ENCODE measurements at places on chromosomes 5 and 9.

DNA sequence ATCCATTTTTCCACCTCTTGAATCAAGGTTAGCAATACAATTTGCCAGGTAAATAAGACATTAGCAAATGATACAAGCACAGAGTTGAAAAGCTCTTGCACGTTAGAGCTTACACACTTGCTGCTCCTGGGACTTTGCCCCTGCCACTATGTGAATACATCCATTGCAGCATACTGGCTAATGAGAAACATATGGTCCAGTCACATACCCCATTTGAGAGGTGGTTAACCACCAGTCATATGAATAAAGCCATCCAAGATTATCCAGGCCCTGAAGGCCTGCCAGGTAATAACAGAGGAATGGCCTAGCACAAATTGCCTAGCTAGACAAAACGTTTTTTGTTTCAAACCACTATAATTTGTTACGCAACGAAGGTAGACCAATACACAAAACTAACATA, 45.8 kb upstream of the FTMT start:
- DNase-seq: no peak

DNA sequence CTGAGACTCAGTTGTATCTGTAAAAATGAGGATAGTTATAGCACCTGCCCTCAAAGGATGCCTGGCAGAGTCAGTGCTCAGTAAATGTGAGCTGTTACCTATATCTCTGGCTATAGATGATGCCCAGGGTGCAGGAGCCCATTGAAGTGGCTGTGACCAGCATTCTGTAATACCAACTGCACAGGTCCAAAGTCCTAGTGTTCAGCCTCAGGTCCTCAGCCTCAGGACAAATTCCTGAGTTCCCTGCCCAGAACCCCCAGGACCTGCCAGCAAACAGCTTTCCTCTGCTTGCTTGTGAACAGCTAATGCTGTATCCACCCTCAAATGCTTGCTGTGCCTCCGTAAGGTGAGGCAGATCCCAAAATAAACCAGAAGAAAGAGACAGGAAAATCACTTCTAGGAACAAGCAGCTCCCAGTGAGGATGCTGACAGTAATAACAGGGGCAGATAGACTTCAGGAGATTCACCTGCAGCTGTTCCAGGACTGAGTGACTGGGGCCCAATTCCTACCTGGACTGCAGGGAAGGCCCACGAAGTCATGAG, 80.8 kb downstream of the SIL1 start:
- DNase-seq: no peak

DNA sequence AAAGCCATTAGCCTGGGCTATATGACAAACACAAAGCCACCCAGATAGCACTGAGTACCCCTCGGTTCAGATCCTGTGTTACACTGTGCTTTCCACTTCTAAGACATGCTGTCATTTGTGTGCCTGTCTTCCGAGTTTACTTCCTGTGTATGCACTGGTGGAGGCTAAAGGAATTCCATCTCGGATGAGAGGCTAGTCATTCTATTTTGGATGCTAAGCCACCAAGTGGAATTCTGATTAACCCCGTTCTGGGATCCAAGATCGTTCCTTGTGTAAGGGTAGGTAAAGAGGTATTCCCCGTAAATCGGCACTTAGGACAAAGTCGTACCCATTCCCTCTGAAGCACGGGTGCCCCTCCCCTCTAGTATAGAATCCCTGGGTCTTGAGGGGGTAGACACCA, 8.7 kb downstream of the PROP1 start:
- DNase-seq: no peak

- no peak for DNase-seq
Observed at GRCh38 chr5:52709167-52709925, 78.4 kb upstream of the ITGA1 start.

GRCh38 chr5:40879163-40879942, 29.9 kb upstream of the C7 start:
- DNase-seq: peak; percentile 46

GRCh38 chr5:141867139-141867538, 11.1 kb downstream of the PCDH1 start:
- no peak for DNase-seq

DNA sequence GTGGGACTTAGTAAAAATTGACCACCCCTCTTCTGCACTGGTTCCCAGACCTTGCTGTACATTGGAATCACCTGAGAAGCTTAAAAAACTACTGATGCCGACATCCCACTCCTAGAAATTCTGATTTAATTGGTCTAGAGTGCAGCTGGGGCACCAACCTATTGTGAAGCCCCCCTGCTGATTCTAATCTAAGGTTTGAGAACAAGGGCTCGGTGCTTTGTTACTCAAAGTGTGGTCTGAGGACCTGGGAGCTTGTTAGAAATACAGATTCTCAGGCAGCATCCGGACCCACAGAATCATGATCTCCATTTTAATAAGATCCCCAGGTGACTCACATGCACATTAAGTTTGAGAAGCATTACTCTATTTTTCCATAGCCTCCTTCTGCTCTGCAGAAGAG, 57.8 kb upstream of the LPAR1 start:
- DNase-seq: no peak

DNA sequence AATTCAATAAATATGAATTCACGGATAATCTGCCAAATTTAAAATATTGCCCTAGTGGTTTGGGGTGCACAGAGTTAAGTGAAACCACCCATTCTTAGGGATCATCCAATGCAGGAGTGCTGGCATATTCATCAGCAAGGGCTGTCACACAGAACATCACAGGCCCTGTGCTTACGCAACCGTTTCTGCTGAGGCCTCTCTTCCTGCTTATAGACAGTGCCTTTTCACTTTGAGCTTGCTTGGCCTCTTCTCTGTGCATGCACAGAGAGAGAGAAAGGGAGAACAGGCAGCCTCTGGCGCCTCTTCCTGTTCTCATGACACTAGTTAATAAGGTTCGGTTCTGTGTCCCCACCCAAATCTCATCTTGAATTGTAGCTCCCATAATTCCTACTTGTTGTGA, 366.3 kb downstream of the ICE1 start:
- DNase-seq: no peak

DNA sequence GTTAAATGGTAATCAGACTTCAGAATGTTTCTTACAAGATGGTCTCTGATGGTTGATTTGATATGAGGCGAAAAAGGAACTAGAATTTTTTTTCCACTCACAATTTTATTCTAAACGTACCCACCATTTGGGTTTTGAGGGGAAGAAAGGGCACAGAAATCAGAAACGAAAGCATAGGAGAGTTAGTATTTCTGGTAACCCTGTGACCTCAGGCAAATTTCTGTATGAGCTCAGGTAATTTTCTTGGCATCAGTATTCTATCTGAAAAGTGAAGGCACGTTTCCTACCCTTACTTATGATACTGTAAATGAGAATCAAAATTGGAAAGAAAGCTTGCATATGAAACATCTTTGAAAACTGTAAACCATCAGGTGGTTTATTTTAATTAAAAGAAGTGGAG, 26.5 kb downstream of the TMEFF1 start:
- no peak for DNase-seq

DNA sequence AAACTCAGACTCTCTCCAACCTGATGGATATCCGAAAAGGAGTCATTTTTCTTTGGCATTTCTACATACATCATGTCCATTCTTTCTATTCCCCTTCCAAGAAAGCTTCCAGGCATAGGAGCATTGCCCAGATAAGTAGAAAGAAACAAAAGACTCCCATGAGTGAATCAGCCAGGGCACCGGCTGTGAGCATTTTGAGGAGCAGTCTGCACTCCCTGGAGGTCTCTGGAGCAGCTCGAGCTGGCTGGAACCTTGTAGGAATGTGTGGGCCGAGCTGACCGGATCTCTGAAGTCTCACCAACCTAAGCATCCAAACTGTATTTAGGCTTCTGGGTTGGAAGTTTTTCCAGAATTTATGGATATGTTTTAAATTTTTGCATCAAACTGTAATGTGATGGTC, 161.4 kb upstream of the TRPC7 start:
- no peak for DNase-seq

DNA sequence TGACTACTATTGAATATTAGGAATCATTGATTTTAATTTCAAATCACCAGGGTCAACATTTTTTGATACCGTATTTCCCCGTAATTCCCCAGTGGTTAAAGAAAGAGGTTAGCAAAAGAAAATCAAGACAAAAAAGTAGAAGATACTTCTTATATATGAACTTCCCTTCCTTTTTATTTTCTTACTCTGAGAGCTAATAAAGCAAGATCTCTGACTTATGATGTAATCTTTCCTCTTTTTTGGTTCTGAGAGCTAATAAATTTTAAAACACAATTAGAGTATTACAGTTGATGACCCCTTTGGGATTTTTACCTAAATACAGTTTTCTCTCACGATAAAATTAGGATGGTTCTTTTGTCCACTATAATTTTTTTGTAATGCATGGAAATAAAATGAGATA, 9.2 kb upstream of the FYB1 start:
- DNase-seq: no peak

GRCh38 chr5:92337772-92338234, 954.7 kb upstream of the ARRDC3 start:
- no peak for DNase-seq

DNA sequence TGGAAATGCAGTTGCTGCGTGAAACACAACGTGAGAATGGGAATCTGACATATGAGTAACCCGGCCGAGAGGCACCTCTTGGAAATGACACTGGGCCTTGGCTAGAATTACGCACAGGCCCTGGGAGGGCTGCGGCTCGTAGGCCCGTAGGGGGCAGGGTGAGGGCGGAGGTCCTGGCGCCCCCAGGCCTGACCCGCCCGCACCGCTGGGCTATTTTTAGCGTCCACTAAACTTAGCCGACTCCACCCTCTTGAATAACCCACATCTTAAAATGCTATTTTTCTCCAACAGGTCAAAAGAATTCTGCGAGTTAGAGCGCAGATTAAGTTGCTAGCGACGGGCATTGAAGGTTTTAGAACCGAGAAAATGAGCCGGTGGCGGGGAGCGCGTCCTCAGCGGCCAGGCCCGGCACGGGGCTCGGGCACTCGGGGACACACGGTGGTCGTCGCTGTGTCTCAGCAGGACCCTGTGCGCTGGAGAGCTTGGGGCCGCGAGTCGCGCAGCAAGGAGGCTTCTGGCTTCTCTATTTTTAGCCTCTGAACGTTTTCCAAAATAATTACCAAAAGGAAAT, 168.5 kb downstream of the AUH start:
- DNase-seq: peak; percentile 80

GRCh38 chr9:75358846-75359245, 270.5 kb downstream of the OSTF1 start:
- no peak for DNase-seq

DNA sequence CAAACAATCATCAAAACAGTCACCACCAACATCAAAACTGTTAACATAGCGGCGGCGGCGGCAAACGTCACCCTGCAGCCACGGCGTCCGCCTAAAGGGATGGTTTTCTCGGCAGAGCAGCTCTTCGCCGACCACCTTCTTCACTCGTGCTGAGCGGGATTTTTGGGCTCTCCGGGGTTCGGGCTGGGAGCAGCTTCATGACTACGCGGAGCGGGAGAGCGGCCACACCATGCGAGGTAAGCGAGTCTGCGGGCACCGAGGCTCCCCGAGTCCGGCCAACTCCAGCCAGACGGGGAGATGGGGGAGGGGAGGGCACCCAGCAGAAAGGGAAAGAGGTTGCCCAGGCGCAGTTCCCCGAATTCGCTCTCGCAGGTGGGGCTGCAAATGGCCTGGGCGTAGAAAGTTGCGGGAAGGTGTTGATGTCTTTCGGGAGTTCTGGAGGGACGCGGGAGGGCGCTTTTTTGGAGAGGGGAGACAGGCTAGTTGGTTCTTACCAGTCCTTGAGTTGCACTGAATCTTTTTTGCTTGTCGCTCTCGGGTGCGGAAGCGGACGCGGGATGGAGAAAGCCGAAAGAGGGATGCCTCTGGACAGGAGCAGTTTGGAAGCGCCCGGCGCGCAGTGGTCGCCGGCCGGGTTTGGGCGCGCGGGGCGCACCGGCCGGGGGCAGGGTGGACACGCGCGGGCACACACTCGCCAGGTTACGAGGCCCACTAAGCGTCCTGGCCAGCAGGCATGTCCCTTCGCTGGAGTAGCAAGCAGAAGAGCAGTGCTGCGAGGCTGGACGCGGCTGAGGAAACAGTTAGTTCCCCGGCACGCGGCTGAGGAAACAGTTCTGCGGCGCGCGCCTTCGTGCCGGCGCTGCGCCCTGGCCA, 849 bp downstream of the RORB start:
- DNase-seq: no peak

GRCh38 chr5:178674334-178674733, 47.5 kb upstream of the CLK4 start:
- no peak for DNase-seq

- no peak for DNase-seq
Observed at GRCh38 chr5:108251350-108251749, 130.5 kb downstream of the FBXL17 start.

GRCh38 chr5:89729623-89730301, 679.8 kb downstream of the CETN3 start:
- DNase-seq: no peak

DNA sequence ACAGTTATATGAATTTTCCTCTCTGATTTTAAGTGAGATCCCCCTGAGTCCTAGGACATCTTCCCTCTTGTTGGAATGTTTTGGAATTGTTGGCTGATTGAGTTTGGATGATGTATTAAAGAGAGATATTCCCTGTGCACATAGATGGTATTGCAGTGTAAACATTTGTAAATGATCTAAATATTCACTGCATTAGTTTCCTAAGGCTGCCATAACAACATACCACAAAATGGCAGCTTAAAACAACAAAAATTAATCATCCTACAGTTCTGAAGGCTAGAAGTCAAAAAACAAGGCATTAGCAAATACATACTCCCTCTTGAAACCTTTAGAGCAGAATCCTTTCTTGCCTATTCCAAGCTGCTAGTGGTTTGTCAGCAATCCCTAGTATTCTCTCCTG, 38.0 kb upstream of the MROH2B start:
- DNase-seq: no peak

GRCh38 chr9:98235126-98235525, 20.3 kb downstream of the TBC1D2 start:
- no peak for DNase-seq

GRCh38 chr9:124475158-124475867, 25.1 kb downstream of the ADGRD2 start:
- DNase-seq: no peak

DNA sequence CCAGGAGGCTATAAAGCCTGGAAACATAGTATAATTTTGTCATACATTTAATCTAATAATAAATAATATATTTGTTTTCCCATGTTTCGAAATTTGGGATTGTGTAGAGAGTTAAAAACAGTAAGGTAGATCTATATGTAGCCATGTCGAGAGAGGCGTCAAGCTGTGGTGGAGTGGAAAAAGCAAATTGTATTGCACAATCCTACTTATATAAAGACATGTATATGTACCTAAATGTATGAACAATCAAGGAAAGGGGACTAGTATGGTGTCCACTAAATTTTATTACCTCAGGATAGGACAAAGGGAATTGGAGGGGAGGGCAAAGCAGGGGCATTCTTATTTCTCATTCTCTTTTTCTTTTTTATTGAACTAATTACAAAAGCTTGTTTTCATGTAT, 52.0 kb downstream of the GLRA1 start:
- no peak for DNase-seq

- no peak for DNase-seq
Observed at GRCh38 chr9:7907551-7908337, 108.2 kb upstream of the DMAC1 start.

GRCh38 chr5:141182248-141182647, at the start of gene PCDHB16:
Gene PCDHB16 (plus strand): TSS chr5:141182387. CDS start chr5:141182560, 173 bp downstream.
- DNase-seq: no peak
